ENCODE measurements at places on chromosomes 2 and 18. TPM values are rescaled to one million over a fixed set of nuclear protein-coding genes. Genes with fewer than 3 reads are reported as not detected.

Gene HOXD4
- total RNA-seq = 0.78 TPM

Gene CDK15
- 0.52 TPM for total RNA-seq

Gene MALT1
- 14.5 TPM for total RNA-seq

GRCh38 chr2:136069773-136070172 lies 48.2 kb downstream of the CXCR4 start:
- H3K27me3 ChIP-seq = no peaks in the 10 kb centered on the region
- H3K4me1 ChIP-seq = no peaks in the 10 kb centered on the region
- H3K36me3 ChIP-seq = no peaks in the 10 kb centered on the region
- no peak for DNase-seq
- no peak overlapping the region for H3K4me3 ChIP-seq

DNA sequence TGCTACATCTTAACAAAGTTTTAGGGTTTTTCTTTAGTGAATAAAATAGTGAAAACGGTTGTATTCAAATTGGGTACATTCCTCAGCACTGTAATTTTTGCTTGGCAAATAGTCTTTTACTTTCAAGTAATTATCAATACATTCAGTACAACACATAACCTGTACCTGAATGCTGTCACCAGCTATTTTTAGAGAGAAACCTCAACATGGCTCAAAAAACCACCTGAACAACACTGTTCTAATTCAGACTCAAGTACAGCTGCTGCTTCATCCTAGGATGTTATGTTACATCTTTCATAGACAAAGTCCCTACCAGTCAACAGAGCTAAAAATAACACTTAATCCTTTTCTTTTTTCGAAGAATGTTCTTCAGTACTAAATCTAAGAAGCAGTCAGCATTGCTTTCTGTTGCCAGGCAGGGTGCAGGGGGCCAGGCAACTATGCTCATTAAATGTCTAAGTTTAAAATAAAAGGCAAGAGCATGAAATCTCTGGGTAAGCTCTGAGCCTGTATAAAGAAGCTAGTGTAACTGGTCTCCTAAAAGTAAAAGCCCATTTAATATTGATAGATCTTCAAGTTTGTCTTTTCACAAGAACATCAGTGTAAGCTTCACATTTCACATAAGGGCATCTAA lies 20.5 kb downstream of the PDIA6 start:
- no peak overlapping the region for H3K27ac ChIP-seq
- H3K4me1 ChIP-seq = no peaks in the 10 kb centered on the region
- no peak overlapping the region for H3K4me3 ChIP-seq
- peaks cover 5% of the 10 kb centered on the region for H3K36me3 ChIP-seq

GRCh38 chr18:73503326-73503725 lies 635.5 kb upstream of the NETO1 start:
- H3K27me3 ChIP-seq = no peaks in the 10 kb centered on the region
- no peaks in the 10 kb centered on the region for H3K4me1 ChIP-seq
- no peaks in the 10 kb centered on the region for H3K36me3 ChIP-seq
- H3K4me3 ChIP-seq = no peak overlapping the region
- H3K27ac ChIP-seq = no peak overlapping the region
- no peak for DNase-seq

DNA sequence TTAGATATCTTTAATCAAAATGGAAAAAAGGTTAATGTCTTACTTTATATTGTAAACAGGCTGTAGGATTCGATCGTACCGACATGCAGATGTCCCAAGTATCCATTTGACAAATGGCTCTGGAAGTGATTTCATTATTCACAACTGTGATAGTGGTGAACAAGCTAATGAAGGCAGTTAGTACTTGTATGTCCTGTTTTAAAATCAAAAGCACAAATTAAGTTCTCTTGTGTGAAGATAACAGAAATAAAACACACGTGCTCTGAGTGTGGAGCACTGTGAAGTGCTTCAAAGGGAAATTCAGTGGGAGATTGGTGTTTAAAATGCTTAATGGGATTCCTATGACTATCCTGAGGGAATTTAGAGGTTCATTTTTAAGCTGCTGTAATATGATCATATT lies 8.6 kb upstream of the LRP1B start:
- H3K4me1 ChIP-seq = no peaks in the 10 kb centered on the region
- no peaks in the 10 kb centered on the region for H3K36me3 ChIP-seq
- no peak overlapping the region for H3K27ac ChIP-seq
- DNase-seq = no peak
- no peaks in the 10 kb centered on the region for H3K27me3 ChIP-seq

DNA sequence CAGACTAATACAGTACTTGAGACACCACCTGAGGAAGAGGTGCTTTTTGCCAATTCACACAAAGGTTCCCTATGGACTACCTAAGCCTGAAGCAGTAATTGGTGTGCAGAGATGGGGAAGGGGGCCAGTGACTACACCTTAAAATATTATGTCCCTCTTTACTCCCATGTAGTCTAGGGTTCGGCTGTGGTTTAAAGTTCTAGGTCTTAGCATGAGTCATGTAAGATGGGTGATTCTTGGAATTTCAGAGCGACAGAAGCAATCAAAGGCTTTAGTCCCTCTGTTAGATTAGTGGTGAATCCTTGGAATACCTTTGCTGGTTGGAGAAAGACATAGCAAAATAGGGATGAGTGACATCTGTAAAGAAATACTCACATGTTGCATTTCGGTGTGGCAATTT lies 14.3 kb upstream of the CCDC85A start:
- no peaks in the 10 kb centered on the region for H3K27me3 ChIP-seq
- no peak for DNase-seq

DNA sequence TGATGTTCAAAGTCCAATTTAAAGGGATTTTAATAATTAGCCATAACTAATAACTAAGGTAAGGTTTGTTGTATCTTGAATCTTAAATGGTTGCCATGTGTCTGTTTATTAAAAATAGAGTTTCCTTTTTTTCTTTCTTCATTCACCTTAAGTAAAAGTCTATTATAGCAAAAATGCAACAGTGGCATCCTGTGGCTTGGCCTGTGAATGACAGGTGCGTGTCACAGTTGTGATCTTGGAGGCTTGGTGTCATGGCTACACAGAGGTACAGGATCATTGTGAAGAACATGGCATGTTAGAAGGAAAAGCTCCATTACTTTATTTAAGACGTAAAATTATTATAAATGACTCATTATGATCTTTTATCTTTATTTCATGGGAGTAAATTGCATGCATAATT lies 246.1 kb downstream of the BCL2 start:
- peaks cover 5% of the 10 kb centered on the region for H3K4me1 ChIP-seq
- no peaks in the 10 kb centered on the region for H3K27me3 ChIP-seq
- H3K4me3 ChIP-seq = no peak overlapping the region

DNA sequence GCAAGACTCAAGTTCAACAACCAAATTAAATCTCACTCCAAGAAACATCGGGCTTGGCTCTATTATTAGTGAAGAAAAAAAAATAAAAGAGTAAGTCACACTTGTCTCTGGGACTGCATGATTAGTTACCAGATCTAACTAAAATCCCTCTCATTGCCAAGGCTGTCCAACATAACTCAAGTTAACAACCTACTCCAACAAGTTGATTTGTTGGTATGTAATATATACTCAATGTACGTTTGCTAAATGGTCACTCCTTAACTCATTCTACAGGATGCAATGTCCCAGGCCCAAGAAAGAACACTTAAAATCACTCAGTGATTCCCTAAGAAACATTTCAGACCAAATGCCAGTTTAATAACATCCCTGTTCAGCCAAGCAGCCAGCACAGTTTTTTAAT lies 95.1 kb downstream of the DYM start:
- no peak for DNase-seq
- no peak overlapping the region for H3K4me3 ChIP-seq
- H3K4me1 ChIP-seq = peaks cover 38% of the 10 kb centered on the region
- no peak overlapping the region for H3K27ac ChIP-seq

DNA sequence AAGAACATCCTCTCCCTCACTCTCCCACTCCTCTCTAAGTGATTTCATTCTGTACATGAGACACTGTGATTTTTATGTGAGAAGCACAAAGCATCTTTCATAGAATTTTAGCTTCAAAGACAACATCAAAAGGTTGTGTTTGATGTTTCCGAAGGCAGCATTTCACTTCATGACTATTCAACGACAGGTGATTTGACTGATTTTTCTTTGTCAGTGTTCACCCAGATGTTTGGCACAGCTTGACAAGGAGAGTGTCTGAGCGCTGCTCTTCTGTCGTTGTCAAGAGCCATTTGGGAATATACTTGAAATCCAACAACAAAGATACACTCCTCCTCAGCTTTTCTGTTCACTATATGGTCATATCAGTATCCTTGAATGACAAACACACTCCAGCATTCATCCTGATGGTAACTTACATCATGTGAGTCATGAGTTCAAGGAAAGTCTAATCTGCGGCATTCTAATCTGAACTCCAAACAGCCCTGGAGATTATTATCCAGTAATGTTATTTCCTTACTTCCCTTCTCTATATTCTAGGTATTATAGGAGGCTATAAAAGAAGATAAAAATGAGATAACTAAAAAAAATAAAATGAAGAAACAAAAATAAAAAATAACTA lies 45.9 kb upstream of the ST6GAL2 start:
- no peaks in the 10 kb centered on the region for H3K36me3 ChIP-seq
- H3K4me1 ChIP-seq = no peaks in the 10 kb centered on the region
- no peak overlapping the region for H3K27ac ChIP-seq

DNA sequence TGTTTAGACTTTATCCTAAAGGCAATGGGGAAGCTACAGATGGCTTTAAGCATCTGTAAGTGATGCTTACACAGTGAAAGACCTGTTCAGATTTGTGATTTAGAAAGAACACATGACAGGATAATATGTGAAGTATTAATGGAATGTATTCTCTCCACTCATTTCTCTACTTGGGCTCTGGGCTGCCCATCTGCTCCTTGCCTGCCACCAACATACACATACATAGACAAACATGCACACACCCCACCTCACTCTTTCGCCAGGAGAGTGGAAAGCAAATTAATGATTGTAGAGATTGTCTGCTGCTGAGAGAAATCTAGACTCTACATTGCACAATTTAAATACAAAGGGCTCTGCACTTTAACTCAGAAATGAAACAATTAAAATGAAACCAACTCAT lies 61.0 kb upstream of the NFE2L2 start:
- no peak for DNase-seq
- H3K27ac ChIP-seq = no peak overlapping the region
- peaks cover 6% of the 10 kb centered on the region for H3K4me1 ChIP-seq
- H3K36me3 ChIP-seq = no peaks in the 10 kb centered on the region
- H3K4me3 ChIP-seq = no peak overlapping the region

Measured in body of pancreas (tissue), 4 donors.